Neural progenitor cell (in vitro differentiated cells): ENCODE measurements at places on chromosomes 4 and X.

GRCh38 chr4:94653095-94653649, 104.6 kb upstream of the BMPR1B start:
- no peaks in the 10 kb centered on the region for H3K27me3 ChIP-seq
- DNase-seq, result no peak
- H3K4me3 ChIP-seq, result no peak overlapping the region
- no peak overlapping the region for H3K27ac ChIP-seq
- H3K4me1 ChIP-seq, result peaks cover 12% of the 10 kb centered on the region

- H3K36me3 ChIP-seq, result no peaks in the 10 kb centered on the region
- H3K27ac ChIP-seq, result no peak overlapping the region
- no peaks in the 10 kb centered on the region for H3K27me3 ChIP-seq
- H3K4me1 ChIP-seq, result no peaks in the 10 kb centered on the region
- no peak for DNase-seq
- no peak overlapping the region for H3K4me3 ChIP-seq
These were observed 1139.7 kb downstream of the PCDH18 start for GRCh38 chr4:136392576-136392975.

DNA sequence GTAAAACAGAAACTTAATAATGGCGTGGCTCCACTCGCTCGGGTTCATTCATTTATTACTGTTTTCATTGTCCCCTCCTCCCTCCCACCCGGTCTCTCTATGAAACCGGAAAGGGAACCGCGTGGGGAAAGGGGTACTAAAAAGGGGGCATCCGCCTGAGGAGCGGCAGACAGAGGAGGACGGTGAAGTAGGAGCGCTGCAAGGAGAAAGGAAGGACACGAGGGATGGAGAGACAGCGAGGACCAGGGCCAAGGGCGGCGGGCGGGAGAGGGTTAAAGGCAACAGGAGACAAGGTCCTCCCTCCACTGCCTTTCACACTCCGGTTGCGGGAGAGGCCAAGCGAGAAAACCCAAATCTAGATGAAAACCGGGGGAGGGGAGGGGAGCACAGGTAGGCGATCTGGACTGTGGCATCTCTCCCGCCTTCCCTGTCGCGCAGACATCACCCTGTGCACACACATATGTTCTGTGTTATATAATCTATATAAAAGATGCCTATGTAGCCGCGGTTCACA, 829 bp downstream of the ELOVL6 start:
- H3K27ac ChIP-seq, result no peak overlapping the region
- H3K27me3 ChIP-seq, result no peaks in the 10 kb centered on the region
- peak; percentile 38 for DNase-seq
- H3K4me3 ChIP-seq, result peak overlapping the region; percentile 82
- H3K4me1 ChIP-seq, result peaks cover 51% of the 10 kb centered on the region

GRCh38 chr4:140247237-140247636, 93.3 kb upstream of the MAML3 start:
- no peak overlapping the region for H3K4me3 ChIP-seq
- peaks cover 25% of the 10 kb centered on the region for H3K4me1 ChIP-seq

DNA sequence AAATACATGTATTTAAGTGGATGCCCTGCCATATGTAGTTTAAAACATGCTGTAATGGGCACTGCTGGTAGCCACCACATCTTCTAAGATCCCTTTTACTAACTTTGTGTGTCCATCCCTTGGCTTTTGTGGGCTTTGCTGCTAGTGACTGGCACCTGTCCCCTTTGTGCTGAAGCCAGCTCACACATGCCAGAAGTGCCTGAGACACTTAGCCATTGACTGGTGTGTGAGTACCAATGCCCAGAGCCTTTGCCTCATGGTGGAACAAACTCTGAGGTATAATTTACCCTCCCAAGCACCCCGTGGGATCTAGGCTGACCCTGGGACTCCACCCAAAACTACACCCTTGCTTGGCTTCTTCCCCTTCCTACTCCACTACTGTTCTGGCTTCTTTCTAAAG, 33.0 kb downstream of the ARHGAP6 start:
- no peak overlapping the region for H3K4me3 ChIP-seq
- no peaks in the 10 kb centered on the region for H3K36me3 ChIP-seq
- H3K4me1 ChIP-seq, result no peaks in the 10 kb centered on the region
- peak; percentile 3 for DNase-seq

DNA sequence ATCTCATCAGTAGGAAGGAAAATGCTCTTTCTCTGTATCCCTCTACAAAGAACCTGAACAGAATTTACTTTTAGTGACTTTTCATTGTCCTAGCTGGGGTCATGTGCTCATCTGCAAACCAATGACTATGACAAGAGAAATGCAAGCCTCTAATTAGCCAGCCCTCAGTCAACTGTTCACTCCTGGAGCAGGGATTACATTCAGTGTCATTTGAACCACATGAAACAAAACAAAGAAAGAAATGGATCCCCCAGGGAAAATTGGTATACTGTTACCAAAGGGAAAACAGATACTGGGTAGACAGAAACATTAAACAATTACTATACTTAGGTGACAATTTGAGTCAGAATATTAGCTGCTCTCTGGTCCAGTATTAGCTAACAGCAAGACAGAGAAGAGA, 173.6 kb downstream of the RCHY1 start:
- no peaks in the 10 kb centered on the region for H3K36me3 ChIP-seq
- H3K4me1 ChIP-seq, result no peaks in the 10 kb centered on the region
- no peaks in the 10 kb centered on the region for H3K27me3 ChIP-seq
- H3K4me3 ChIP-seq, result no peak overlapping the region
- H3K27ac ChIP-seq, result no peak overlapping the region

- no peaks in the 10 kb centered on the region for H3K4me1 ChIP-seq
- H3K36me3 ChIP-seq, result no peaks in the 10 kb centered on the region
- H3K4me3 ChIP-seq, result no peak overlapping the region
- H3K27ac ChIP-seq, result no peak overlapping the region
- no peaks in the 10 kb centered on the region for H3K27me3 ChIP-seq
These were observed 60.2 kb downstream of the MAOB start for GRCh38 chrX:43822014-43822413.

DNA sequence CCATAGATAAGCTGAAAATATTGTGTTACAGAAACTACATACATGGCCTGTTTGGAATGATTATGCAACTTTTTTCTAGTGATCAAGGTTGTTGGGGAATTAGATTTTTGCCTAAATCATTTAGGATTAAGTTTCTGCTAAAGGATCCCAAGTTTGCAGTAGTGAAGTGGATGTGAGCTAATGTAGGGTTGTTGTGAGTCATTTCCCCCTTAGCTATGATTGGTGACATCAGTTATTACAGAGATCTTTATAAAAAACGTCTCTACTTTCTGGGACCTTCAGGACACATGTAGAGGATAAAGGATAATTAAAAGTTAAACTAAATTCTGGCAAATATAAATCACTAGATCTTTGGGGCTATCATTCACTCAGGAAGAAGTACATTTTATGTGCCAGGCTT, 133.3 kb downstream of the GATB start:
- no peaks in the 10 kb centered on the region for H3K27me3 ChIP-seq
- DNase-seq, result no peak
- H3K27ac ChIP-seq, result no peak overlapping the region
- H3K4me1 ChIP-seq, result peaks cover 19% of the 10 kb centered on the region
- no peak overlapping the region for H3K4me3 ChIP-seq

GRCh38 chr4:156957556-156957955, 14.0 kb downstream of the PDGFC start:
- H3K4me1 ChIP-seq, result peaks cover 3% of the 10 kb centered on the region
- no peak overlapping the region for H3K27ac ChIP-seq
- no peaks in the 10 kb centered on the region for H3K27me3 ChIP-seq
- DNase-seq, result no peak
- H3K36me3 ChIP-seq, result no peaks in the 10 kb centered on the region

GRCh38 chr4:119652998-119653397, 24.4 kb upstream of the PDE5A start:
- H3K36me3 ChIP-seq, result no peaks in the 10 kb centered on the region
- H3K4me3 ChIP-seq, result no peak overlapping the region
- no peaks in the 10 kb centered on the region for H3K4me1 ChIP-seq
- no peak overlapping the region for H3K27ac ChIP-seq
- DNase-seq, result no peak

GRCh38 chr4:189221691-189222090, 719.0 kb upstream of the FRG1 start:
- no peak overlapping the region for H3K27ac ChIP-seq
- no peaks in the 10 kb centered on the region for H3K4me1 ChIP-seq
- no peak for DNase-seq
- H3K36me3 ChIP-seq, result no peaks in the 10 kb centered on the region
- H3K27me3 ChIP-seq, result no peaks in the 10 kb centered on the region

GRCh38 chr4:2837904-2838496, 5.6 kb upstream of the ADD1 start:
- no peaks in the 10 kb centered on the region for H3K27me3 ChIP-seq
- no peak for DNase-seq
- H3K4me1 ChIP-seq, result peaks cover 12% of the 10 kb centered on the region
- no peak overlapping the region for H3K27ac ChIP-seq

DNA sequence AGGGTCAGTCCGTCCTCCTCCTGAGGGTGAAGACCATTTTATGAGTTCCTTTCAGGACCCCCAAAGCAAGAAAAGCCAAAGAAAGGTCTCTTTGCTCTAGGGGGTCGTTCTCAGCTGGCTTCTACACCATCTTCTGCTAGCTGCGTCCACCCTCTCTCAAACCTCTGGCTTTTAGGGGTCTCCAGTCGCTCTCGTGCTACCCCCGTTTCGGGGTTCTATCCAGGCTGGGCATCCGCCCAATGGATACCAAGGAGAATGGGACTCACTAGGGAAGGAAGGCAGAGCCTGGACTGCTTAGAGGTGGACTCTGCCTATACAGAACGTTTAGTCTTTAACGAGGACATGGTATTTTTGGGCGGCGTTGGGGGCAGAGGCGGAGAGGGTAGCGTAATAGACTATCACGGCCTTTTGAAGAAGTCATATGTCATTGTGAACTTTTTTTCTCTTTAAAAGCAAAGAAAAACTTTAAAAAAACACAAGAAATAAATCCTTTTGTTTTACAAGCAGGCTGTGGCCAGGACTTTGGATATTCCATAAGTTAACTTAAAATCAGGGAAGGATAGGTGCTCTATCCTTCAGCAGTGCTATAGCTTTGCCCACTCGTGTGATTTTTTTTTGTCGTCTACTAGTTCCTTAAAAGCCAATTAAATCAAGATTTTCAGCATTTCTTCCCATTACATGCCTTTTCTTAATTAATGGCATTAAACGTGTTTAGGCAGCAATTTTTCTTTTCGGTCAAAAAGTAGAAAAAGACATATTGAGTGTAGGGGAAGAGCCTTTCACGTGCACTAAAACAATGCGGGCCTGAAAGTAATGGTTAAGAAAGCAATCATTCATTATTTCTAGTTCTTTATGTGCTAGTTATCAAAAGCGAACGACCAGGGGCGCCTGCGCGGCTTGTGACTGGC, 7.2 kb upstream of the PITX2 start:
- peaks cover 43% of the 10 kb centered on the region for H3K4me1 ChIP-seq

GRCh38 chr4:55512922-55513571, 33.7 kb downstream of the CLOCK start:
- DNase-seq, result no peak
- no peaks in the 10 kb centered on the region for H3K4me1 ChIP-seq
- H3K27me3 ChIP-seq, result no peaks in the 10 kb centered on the region
- no peak overlapping the region for H3K27ac ChIP-seq
- no peaks in the 10 kb centered on the region for H3K36me3 ChIP-seq

DNA sequence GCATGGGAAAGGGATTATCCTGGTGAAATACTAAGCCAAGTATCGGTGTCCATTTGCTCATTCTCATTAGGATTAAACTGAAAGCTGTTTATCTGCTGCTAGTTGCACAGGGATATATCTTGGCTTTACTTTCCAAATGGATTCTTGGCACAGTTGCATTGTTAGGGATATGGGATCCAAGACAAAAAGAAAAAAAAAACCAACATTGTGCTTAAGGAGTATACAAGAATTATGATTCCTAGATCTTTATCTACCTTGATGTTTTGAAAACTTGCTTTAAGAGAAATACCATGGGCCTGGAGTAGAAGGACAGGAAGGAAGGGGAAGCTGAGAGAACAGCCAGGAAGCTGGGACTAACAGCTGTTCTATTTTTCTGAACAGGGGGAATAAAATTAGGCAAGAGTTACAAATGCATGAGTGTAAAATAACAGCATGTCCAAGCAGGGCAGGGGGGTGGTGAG, 107.6 kb downstream of the ATXN3L start:
- H3K4me1 ChIP-seq, result peaks cover 6% of the 10 kb centered on the region
- H3K27ac ChIP-seq, result no peak overlapping the region
- H3K36me3 ChIP-seq, result no peaks in the 10 kb centered on the region
- peak; percentile 54 for DNase-seq

DNA sequence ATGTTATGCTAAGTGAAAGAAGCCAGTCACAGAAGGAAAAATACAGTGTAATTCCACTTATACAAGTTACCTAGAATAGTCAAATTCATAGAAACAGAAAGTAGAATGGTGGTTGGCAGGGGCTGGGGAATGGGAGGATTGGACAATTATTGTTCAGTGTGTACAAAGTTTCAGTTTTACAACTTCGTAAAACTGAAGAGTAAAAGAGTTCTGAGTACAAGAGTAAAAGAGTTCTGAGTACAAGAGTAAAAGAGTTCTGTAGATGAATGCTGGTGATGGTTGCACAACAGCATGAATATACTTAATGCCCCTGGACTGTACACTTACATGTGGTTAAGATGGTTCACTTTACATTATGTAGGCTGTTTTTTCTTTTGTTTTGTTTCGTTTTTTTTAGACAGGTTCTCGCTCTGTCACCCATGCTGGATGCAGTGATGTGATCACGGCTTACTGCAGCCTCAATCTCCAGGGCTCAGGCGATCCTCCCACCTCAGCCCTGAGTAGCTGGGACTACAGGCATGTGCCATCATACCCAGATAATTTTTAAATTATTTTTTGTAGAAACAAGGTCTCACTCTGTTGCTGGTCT, 230.9 kb downstream of the SOWAHB start:
- no peaks in the 10 kb centered on the region for H3K36me3 ChIP-seq
- no peak for DNase-seq
- H3K27ac ChIP-seq, result no peak overlapping the region
- H3K27me3 ChIP-seq, result no peaks in the 10 kb centered on the region
